C1 segment of cervical spinal cord (tissue), 14 donors: ENCODE measurements at places on chromosomes 2 and 18.
A peak's percentile ranks its signal among the peaks of the same experiment; 100 is the strongest.

DNA sequence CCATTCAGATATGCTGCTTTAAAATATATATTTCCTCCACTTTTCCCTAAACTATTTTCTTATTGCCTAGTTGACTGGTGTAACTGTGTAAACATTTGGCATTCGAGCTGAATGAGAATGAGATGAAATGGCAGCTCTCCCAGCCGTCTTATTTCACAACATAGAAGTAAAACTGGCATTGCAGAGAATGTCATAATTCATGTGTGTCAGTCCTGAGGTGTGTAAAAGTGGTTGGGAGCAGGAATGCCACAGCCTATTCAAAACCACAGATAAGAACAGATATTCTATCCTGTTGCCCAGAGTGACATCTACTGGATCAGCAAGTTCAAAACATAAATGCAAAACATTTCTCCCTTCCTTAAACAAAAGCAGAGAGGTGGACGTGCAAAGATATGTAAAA, 565.5 kb upstream of the CHAC2 start:
- no peak for DNase-seq

DNA sequence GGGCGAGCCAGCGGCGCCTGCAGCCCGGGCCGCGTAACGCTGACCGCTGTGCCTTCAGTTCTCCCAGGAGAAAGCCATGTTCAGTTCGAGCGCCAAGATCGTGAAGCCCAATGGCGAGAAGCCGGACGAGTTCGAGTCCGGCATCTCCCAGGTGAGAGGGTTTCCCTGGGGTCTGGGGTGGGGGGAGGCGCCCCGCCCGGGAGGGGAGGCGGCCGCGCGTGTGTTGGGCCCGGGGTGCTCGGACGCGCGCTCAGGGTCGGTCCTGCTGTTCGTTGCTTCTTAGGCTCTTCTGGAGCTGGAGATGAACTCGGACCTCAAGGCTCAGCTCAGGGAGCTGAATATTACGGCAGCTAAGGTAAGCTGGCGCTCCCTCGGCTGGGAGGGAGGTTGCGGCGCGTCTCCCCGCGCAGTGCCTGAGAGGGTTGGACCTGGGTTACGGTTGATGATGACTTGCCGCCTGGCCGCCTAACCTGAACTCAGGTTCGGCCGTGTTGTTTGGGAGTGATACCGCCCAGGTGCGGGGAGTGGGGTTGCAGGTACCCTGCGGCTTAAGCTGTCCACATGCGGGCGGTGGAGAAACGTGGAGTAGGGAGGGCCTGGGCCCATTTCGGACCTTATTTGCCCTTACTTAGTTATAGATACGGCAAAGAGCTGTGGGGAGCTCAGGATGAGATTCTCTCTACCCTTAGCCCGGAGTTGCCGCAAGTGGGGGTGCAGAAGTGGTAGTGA, 638 bp downstream of the RPS7 start:
- no peak for DNase-seq

DNA sequence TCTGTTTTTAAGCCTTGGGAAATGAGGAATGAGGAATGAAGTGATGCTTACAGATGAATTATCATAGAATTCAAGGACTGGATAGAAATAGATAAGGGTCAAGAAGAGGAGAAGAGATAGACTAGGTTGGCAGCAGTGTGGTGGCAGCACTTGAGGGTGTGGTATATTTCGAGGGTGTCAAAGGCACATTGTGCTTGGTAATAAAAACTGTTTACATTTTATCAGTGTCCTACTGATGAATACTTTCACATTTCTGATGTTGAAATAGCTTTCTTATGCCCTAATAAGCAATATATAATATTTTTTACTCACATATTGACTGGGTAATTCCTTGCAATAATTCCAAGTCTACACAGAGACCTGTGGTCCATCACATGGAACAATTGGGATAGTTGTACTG, 3.4 kb downstream of the TFPI start:
- no peak for DNase-seq

GRCh38 chr2:40451918-40452605, at the start of gene SLC8A1:
TSS of gene SLC8A1 (minus strand) at chr2:40452090.
- peak; percentile 64 for DNase-seq

DNA sequence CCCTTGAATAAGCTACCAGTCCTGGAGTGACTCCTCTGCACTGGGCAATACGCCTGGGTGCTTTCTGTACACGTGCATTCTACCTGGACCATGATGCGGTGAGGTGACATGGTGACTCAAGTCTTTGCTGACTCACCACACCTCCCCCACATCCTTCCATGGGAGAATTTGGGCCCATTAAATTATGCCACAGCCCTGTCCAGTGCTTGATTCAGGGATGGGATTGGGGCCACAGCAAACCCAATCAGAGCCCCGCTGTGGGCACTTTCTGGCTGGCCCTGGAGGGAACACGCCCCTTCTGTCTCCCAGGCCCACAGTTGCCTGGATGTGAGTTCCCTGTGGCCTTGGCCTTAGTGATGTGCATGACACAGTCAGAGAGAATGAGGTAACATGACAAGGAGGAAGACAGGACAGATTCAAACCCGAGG, 86.9 kb downstream of the LRRC30 start:
- DNase-seq, result no peak

DNA sequence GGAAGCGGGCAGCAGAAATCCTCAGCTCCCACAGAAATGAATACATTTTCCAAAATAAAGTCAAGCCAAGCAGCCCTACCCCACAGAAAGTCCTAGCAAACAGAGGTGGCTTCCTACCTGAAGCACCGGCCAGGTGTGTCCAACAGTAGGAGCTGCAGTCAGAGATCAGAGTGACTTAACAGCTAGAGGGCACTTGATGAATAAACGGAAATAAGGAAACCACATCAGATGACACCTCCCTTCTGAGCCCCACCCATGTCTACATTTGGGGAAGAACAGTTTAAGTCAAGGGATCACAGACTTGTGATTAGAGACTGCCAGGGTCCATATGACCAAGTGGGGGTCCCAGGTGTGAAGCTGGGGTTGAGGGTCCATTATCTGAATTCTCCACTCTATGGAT, at the start of gene CXCR1:
CXCR1 (minus strand) TSS at position 172 of the 400 bp plus-strand sequence. CDS start 1,751 bp downstream, outside the sequence.
- DNase-seq, result no peak

- DNase-seq, result no peak
Observed at GRCh38 chr2:146997488-146997887, 847.3 kb upstream of the ACVR2A start.

DNA sequence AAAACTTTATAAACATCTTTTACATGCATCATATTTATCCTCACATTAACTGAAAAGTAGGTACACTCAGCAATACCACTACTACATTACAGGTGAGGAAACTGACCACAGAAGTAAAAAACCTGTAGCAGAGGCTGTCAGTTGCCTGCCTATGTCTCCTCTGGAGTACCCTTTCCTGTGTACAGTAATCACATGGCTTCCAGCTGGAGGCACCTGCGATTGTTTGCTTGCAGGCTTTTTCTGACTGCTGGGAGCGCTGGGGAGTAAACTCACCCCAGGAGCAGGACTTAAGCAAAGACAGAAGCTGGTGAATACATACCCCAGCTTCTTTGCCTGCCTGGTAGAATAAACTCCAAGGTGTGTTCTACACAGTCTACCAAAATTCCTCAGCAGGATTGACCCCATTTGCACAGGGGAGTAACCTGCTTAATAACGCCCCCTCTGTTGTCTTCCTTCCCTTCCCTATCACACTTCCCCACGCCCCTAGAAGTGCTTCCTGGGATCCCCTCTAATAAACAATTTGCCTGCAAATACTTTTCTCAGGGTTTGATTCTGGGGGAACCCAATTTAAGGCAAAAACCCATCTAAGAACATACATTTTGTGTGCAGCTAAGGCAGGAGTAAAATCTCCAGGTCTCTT, 138.9 kb downstream of the PTH2R start:
- DNase-seq, result no peak

GRCh38 chr2:106864051-106864450, 21.9 kb downstream of the ST6GAL2 start:
- no peak for DNase-seq

GRCh38 chr18:55290898-55291297, 297.1 kb downstream of the TCF4 start:
- DNase-seq, result no peak

DNA sequence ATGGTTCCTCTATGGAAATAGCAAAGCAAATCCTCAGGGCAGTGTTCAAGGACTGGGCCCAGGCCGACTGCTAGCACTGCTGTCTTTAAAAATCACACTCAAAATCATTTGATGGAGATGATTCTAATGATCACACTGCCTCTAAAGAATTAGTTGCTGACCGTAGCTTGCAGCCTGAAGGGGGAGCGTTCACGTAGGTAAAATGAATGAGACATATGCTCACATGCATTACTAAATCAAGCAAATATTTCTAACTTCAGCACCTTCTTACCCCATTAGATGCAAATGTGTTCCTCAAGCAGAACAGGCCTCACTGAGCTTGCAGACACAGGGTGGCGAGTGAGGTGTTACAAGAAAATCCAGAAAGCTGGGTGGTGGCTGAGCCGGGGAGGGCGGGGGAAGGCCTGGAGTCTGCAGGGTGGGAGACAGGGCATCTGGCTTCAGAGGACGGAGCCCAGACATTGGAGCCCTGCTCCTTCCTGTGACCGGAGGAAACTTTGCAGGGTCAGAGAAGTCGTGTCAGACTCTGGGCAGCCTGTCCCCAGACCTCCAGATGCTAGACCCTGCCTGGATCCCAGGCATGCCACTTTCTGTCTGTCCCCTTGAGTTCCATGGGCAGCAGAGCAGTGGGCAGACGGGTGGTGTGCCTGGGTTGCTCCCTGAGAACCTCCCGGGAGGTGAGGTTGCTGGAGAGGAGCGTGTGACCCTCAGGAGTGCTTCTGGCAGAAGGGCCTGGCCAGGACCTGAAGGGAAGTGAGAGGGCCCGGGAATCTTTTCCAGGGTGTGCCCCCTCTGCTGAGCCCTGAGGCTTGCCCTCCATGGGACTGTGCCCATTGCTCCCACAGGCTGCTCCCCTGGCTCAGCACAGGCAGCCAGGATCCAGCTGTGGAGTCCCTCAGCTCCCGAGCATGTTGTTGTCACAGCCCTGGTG, 7.1 kb upstream of the NPPC start:
- no peak for DNase-seq

DNA sequence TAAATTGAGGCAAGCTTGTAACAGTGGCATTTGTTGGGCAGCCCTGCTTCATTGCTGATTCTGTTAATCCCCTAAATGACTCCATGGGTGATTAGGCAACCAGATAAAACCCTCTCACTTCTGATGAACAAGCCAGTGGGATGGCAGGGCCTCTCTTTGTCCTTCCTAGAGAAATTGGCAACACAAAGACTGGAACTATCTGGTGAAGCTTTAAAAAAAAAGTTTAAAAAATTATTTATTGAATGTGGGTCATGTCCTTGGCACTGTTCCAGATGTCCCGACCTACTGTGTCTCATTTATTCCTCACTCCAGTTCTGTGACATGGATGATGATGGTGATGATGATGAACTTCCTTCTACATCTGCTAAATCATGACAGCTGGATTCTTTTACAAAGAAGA, 30.8 kb downstream of the NRP2 start:
- DNase-seq, result no peak

DNA sequence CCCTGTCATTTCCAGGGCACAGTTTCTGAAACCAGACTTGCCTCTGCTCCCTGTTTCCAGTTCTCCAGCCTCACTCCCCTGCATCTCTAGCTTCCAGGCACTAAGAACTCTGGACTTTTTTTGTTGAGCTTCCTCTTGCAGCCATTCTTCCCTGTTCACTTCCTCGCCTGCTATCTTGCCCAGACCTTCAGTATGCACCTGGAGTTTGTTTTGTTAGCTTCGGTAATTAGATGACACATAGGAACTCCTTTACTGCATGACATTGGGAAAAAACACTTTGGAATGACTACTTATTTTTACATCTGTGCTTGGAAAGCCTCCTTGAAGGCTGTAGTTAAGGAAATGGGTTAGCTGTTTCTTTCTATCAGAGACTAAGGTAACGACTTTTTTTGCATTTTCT, 35.2 kb downstream of the OTOF start:
- DNase-seq, result no peak

DNA sequence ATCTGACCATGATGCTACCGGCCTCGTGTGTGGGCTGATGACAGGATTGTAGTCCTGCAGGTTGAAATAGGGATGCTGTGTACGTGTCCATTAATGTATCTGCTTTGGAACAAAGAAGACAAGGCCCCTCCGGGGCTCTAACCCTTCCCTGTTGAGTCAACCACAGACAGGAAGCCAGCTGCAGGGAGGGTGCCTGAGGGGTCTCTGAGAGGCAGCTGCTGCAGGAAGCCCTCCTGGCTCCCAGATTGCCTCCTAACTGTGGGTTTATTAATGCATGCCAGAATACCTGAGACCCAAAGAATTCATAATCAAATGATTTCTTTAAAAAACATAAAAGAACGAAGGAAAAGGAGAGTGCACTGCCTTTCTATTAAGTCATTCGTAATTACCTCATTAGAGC, 140.4 kb downstream of the CELF4 start:
- DNase-seq, result no peak

- DNase-seq, result peak; percentile 12
Observed at GRCh38 chr18:35284841-35285240, 5.2 kb downstream of the ZSCAN30 start.

GRCh38 chr18:30378097-30378496, 664.4 kb downstream of the DSC3 start:
- no peak for DNase-seq

- no peak for DNase-seq
Observed at GRCh38 chr18:9758624-9759075, 50.5 kb downstream of the RAB31 start.

GRCh38 chr18:2706903-2707302, 51.4 kb downstream of the SMCHD1 start:
- no peak for DNase-seq

GRCh38 chr2:46490521-46491141, 11.3 kb downstream of the TMEM247 start:
- DNase-seq, result peak; percentile 87

GRCh38 chr2:172455121-172455515, 27.7 kb downstream of the ITGA6 start:
- no peak for DNase-seq

GRCh38 chr2:176446718-176447414, 177.6 kb downstream of the MTX2 start:
- DNase-seq, result no peak

DNA sequence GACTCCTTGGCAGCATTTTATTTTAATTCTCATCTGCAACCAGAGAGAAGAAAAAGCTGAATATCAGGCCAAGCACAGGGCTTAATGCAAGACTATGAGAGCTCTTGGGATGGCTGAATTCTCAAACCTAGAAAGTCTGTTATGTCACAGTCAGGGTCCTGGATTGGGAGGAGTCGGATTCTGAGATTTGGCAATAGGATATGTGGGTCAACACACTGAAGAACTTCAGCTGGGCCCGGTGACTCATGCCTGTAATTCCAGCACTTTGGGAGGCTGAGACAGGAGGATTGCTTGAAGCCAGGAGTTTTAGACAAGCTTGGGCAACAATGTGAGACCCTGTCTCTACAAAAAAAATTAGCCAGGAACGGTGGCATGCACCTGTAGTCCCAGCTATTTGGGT, 102.4 kb downstream of the COL3A1 start:
- no peak for DNase-seq

GRCh38 chr2:20671036-20671735, 4.2 kb downstream of the GDF7 start:
- no peak for DNase-seq

- DNase-seq, result no peak
Observed at GRCh38 chr2:216117561-216118340, 8.6 kb downstream of the XRCC5 start.

- no peak for DNase-seq
Observed at GRCh38 chr2:160197587-160197986, 2.5 kb downstream of the ITGB6 start.
